ENCODE measurements at places on chromosomes 12 and 14.

DNA sequence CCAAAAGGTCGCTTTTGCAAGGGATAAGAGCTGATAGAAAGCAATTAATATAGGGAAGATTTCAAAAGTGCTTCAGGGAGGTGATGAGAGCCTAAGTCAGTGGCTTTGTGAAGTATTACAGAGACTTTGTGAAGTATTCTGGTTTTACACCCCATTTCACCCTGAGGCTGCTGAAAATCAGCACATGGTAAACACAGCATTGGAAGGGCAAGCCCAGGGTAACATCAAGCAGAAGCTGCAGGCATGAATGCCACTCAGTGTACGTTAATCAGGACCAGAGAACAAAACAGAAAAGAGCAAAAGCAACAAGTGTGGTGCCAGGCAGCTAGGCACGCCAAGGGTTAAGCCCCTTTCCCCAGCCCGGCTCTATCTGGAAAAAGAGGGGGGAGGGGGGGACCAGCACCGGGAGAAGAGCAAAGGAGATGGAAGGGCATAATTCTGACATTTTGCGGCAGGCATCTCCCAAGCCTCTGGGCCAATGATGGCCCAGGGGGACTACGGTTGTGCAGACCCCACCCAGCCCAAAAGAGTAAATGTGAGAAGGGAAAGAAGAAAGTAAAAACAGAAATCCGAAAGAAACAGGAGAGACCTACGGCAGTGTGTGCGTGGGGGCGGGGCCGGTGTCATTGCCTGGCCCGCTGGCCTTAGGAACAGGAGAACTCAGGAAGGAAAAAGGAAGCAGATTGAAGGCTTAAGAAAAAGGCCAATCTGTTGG, 58.9 kb downstream of the DHRS2 start:
- DNase-seq = no peak

- DNase-seq = no peak
These were observed 264.7 kb downstream of the APAF1 start for GRCh38 chr12:98909746-98910145.

DNA sequence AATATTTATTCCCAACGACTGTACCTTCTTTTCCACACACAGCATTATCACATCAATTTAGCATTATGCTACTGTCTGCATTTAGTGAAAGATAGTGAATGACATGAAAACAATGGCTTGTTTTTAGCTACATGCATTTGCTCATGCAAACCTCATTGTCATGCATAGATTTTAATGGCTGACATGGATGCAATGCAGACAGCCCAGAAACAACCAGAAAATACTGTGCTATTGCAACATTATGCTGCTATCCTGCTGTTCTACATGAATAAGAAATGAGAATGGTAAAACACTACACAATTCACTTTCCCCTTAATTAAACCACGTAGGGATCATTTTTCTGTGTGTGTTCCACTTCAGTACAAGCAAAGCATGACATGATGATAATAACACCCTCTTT, 90.8 kb downstream of the LIN7A start:
- no peak for DNase-seq

GRCh38 chr12:46571608-46572007, 199.0 kb upstream of the SLC38A2 start:
- no peak for DNase-seq

- no peak for DNase-seq
These were observed 19.1 kb upstream of the MAPKAPK5 start for GRCh38 chr12:111822886-111823285.

GRCh38 chr12:53961025-53961761, 6.5 kb downstream of the HOXC12 start:
- no peak for DNase-seq

DNA sequence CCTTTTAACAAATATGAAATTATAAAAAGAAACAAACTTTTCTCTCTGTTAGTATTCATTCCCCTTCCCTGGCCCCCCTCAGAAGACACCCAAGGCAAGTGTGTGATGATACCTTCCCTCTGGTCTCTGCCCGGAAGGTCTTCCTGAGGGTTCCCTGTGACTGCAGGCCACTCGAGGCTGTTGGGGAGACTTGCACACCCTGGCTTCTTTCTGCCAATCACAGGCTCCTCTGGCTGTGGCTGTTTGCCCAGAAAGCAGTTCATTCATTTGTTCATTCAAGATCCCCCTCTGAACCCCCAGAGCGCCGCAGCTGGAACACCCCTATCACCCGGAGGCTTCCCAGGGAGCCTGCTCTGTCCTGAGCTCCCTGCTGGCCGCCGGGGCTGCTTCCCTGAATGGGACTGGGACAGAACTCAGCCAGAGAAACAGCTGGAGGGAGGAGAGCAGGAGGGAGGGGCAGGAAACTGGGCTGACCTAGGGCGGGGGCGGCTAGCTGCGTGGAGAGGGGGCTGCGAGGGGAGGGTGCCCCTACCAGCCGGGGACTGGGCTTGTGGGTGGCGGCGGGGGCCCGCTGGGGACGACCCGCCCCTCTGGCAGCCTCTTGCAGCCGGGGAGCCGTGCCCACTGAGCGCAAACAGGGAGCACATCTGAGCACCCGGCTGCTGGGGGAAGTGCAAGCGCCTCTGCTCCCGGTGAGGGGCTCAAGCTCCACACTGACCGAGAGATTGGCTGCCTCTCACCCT, at the start of gene CMKLR1:
TSS of gene CMKLR1 (minus strand) at position 397 of the 743 bp plus-strand sequence. CDS start 45,720 bp downstream, outside the sequence.
- no peak for DNase-seq

DNA sequence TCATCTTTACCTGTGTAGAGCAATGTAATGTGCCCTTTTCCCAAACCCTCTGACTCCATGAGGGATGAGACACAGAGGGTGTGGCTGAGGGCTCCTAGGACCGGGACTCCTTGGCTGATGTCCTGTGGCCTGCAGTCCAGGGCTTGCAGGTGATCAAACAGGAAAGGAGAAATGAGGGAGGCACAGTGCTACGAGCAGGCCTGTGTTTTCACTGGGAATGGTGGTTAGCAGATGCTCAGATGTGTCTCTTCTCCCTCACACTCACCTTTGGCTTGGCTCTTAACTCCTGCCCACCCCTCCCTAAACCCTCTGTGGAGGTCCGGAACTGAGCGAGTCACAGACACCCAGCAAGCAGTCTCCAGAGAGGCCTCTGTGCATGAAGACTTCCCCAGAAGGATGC, 254.4 kb downstream of the DAD1 start:
- no peak for DNase-seq

DNA sequence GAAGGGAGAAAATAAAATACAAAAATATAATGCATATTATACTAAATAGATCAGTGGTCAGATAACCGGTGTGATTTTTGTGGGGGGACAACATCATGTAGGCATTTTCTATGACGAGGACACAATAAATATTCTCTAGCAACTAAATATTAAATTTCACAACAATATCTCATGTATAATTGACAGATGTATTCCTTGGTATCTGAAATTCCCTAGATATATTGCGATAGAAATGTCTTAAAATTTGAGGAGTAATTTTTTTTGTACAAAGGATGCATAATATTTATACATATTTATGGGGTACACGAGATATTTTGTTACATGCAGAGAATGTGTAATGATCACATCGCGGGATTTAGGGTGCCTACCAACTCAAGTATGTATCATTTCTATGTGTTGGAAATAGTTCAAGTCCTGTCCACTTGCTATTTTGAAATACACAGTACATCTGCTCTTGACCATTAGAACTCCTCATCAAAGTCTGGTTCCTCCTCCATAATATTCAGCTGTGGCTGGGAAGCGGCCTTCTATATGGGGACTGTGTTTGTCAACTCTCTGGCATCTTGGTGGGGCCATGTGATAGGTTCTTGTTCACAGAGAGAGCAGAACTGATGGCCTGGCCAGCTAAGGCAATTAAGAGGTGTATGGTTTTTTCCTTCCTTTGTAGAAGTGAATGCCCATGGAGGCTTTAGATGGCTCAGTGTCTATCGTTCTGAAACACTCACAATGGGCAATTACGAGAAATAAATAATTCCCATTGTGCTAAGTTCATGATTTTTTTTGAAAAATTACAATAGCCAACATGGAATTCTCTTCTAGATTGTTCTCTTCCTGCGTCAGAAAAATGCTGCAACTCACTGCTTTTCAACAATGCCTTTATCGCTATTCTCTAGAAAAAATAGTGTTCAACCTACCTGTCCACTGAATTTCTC, 8.8 kb downstream of the A2M start:
- no peak for DNase-seq

- no peak for DNase-seq
These were observed 180.9 kb upstream of the PDE3A start for GRCh38 chr12:20187456-20187855.

DNA sequence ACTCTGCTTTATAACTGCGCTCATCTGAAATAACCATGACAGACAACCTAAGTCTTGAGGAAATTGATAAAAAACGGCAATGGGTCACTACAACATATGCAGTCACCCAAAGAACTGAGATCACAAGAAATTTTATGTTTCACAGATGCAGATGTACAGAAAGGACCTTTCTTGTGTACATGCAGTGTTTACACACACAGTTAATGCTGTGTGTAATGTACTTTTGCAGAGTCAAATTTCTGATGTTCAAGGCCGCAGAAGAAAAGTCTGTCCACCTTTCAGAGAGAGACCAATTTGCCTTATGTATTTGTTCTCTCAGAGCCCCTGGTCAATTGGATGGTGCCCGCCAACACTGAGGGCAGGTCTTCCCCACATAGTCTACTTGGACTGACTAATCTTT, 23.0 kb upstream of the TBK1 start:
- no peak for DNase-seq

DNA sequence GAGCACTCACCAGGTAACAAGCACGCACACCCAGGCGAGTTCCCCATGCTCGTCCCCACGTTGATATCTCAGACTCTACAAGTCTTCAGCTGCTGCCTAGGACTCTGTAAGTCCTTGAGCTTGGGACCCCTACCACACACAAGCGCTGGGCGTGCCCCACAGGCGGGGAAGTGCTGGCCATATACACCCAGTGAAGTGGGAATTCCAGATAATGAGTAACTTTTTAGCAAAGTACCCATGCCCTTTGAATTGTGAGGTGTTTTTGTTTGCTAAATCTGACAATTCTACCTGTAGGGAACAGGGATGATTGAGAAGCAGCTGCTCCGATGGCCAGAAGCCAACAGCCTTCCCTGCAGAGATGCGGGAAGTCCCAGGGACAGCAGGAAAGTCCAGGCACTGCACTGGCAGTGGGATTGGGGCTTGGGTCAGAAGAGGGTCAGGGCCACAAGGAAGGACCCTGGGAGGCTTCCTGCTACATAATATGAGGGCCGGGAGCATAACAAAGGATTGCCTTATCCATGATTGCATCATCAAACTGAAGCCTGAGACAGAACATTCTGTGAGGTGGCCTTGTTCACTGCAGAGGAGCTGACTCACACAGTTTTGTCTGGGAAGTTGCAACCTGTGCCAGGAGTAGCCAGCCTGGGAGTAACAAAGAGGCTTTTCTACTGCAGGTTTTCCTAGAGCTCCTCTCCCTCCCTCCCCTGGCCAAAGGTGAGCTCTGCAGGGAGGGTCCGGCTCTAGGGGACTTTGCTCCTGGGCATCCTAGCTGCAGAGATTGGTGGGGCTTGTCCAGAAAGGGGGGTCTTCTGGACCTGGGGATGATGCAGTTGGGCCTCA, 13.2 kb upstream of the SERPINA3 start:
- no peak for DNase-seq

DNA sequence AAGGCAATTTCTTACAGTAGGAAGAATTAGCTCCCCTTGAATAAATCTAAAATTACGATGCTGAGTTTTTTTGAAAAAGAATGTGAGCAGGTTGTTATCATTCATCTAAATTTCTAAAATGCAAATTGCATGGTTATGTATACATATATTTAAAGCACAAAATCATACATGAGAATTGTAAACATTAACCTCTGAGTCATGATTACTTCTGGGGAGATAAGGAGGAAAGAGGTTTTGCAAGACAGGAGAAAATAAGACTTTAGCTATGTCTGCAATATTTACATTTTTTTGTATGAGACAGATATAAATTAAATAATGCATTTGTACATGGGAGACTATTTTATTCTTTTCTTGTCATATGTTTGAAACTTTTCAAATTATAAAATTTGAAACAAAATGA, 72.2 kb downstream of the TSPAN8 start:
- no peak for DNase-seq

- DNase-seq = no peak
These were observed 17.4 kb downstream of the FOXN4 start for GRCh38 chr12:109291521-109292341.
